ENCODE measurements at places on chromosomes 3 and 15.

- no peak for DNase-seq
Observed at GRCh38 chr3:46900007-46900292, 22.4 kb downstream of the PTH1R start.

DNA sequence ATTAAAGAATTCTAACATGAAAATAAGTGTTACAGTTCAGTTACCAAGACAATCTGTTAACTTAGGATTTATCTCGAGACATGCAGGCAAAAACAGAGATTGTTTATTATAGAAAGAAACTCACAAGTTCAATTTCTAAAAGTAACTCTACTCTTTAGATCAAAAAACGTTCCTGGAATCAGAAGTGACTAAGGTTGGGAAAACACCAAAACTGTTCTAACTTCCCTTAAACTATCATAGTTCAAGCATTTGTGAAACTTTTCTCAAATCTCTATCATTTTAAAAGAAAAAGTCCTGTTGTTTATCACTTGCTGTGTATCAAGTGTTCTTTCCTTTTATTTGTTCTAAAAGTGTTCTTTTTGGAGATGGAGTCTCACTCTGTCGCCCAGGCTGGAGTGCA lies 8.7 kb downstream of the WDR82 start:
- DNase-seq, result no peak

- DNase-seq, result no peak
Observed at GRCh38 chr3:176951144-176951543, 246.1 kb downstream of the TBL1XR1 start.

DNA sequence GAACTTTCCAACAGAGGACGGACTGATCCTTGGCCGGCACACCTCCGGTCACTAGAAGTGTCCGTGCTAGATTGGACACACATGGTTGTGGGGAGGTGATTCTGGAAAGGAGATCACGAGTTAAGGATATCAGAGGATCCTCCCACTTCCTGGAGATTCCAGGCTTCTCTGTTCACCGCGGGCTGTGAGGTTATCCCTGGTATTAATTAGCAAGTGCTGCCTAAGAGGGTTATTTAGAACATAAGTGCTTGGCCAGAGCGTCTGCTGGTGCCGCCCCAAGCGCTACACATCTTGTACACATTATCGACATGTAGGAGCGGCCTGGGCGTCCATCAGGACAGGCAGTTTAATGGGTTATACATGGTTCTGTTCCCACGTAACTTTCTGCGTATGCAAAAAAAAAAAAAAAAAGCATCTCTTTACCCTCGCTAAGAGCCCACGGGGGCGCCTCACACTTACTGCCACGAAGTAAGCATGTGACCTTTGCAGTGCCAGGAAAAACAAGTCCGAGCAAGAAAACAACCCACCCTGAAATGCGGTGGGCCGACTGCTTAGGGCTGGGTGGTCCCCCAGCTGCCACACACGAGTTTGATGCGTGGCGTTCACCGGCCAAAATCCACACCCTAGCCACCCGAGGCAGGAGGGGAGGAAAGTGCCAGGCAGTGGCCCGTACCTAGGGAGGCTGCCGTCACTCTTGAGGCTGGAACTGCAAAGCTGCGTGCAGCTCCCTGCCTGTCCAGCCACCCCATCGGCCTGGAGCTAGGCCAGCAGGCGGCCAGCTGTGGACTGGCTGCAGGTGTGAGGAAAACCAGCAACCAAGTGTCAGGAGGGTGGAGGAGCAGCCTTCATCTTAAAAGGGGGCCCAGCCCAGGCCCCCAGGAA lies 78.0 kb downstream of the CPN2 start:
- peak; percentile 1 for DNase-seq

GRCh38 chr15:49190586-49190985 lies 20.5 kb downstream of the GALK2 start:
- no peak for DNase-seq

- no peak for DNase-seq
Observed at GRCh38 chr15:85164841-85165466, 183.3 kb downstream of the PDE8A start.

GRCh38 chr3:147574621-147575020 lies 165.5 kb downstream of the ZIC1 start:
- no peak for DNase-seq

GRCh38 chr15:67512140-67512539 lies 8.8 kb upstream of the C15orf61 start:
- DNase-seq, result no peak

- DNase-seq, result no peak
Observed at GRCh38 chr3:97670952-97671351, 93.6 kb upstream of the ARL6 start.

DNA sequence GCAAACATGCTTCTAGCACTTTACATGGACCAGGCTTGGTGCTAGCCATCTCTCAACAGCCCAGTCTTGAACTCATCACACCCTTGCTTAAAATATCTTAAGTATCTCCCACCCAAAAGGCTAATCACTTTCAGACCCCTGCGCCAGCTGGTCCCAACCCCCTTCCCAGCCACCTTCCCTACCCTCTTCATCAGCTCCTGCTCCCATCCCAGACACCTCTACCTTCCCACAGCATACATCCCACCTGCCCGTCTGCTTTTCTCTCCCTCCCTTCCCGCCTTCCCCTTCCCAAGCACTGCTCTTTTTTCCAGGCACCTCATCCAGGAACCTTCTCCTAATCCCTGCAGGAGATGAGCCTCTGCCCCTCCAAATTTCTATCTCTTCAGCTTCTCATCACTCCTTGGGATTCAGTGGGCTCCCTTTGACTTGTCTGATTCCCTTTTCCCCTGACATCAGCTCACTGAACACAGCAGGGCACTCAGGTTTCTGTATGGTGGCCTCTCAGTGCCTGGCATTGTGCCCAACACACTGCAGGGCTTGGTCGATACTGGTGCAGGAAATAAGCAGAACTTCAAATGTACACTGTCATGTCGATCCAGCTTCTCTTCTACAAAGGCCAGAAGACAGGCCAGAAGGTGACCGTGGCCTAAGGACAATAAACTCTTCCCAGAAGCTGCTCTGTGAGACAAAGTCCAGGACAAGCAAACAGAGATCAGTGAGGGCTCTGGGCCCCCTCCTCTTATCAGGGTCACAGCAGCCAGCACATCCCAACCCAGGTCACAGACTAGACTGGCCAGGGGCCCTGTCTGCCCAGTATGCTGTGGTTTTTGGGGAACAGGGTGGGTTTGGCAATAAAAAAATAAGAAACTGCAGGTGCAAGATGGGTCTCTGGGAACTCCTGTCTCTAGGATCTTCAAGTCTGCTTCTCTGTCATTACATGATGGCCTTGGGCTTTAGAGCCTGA lies 2.2 kb upstream of the ITIH1 start:
- DNase-seq, result no peak

DNA sequence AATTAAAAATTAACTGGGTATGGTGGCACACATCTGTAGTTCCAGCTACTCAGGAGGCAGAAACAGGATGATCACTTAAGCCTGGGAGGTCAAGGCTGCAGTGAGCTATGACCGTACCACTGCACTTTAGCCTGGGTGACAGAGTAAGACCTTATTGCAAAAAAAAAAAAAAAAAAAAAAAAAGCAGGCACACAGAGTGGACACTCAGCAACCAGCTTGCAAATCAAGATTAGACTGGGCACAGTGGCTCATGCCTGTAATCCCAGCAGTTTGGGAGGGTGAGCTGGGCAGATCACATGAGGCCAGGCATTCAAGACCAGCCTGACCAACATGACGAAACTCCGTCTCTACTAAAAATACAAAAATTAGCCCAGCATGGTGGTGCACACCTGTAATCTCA lies 5.4 kb downstream of the CLN6 start:
- DNase-seq, result no peak

GRCh38 chr15:36426691-36427090 lies 152.7 kb upstream of the CDIN1 start:
- DNase-seq, result no peak
